ENCODE measurements at places on chromosomes 1 and 21.

DNA sequence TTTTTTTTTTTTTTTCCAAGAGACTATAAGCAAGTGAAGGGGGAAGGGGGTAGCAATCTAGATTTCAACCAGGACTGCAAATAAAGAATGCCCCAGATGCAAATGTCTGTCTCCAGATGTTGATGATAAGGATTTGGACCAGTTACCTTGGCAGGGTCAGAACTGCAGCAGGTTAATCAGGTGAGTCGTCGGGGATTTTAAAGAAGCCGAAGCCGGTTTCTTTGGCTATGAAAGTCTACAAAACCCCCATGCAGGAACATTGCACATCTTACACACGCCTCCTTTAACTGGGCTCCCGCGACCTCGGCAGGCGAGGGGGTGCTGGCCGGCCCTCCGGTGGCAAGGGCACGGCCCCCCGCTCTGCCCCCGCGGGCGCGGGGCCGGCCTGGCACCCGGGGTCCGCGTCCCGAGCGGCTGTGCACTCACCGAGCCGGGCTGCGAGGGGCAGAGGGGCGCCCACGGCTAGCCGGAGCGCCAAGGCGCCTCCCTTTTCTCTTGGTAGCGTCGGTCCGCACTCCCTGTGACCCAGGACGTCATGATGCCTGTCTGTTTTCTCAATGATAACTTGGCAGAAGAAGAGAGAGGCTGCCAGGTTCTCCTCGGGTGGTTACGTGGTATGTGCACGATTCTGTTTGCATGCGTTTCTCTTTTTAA is 366.3 kb upstream of the ESRRG start:
- DNase-seq, result peak; percentile 83

GRCh38 chr1:147627435-147628110 is 42.8 kb downstream of the ACP6 start:
- peak; percentile 41 for DNase-seq

- no peak for DNase-seq
These were observed 22.7 kb downstream of the ABL2 start for GRCh38 chr1:179206812-179207211.

- no peak for DNase-seq
These were observed 36.6 kb downstream of the AZIN2 start for GRCh38 chr1:33117440-33118085.

- peak; percentile 78 for DNase-seq
These were observed 8.6 kb downstream of the PRKACB start for GRCh38 chr1:84152649-84153056.
